ENCODE measurements at places on chromosomes 13 and 19.

DNA sequence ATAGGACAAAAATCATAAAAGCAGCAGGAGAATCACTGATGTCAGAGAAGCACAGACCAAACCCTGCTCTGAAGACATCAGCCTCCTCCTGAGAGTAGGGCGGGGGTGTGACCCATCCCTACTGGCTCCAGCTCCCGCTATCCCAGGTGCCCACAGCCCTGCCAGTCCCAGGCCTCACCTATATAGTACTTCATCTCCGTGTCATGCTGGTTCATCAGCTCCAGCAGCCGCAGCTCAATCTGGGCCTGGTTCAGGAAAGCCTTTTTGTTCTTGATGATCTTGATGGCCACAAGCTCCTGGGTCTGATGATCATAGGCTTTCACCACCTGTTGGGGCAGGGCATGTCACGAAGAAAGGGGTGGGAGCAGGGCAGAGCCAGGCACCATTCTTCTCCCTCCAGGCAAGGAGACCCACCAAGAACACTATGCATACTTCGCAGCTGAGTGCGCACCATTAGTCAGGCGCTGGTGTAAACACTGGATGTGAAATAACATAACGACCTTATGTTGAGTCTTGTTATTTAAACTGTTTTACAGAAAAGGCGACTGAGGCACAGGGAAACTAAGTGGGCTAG, 4.2 kb downstream of the DYRK1B start:
- DNase-seq: no peak

- no peak for DNase-seq
Observed at GRCh38 chr13:20141238-20142022, 19.4 kb downstream of the GJA3 start.

- no peak for DNase-seq
Observed at GRCh38 chr19:1571358-1571757, 3.2 kb upstream of the MEX3D start.

GRCh38 chr13:110971486-110971885, 56.6 kb upstream of the ANKRD10 start:
- no peak for DNase-seq

- no peak for DNase-seq
Observed at GRCh38 chr13:72990953-72991352, 67.9 kb upstream of the KLF5 start.

DNA sequence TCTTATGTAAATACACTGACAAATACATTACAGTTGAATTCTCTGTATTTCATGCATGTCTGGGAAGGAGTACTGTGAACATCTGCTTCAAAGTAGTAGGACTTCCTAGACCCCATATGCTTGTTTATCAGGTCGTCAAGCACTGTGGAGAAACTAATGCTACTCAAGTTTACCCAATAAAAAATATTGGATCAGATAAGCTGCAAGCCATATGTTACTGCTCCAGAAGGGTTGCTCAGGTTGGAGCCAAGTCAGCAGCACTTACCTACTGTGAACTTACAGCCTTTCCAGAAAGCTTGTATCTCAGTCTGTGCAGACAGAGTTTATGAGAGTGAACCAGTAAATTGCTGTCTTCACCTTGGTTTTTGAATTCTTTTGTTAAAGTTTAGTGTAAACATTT, 36.2 kb downstream of the SLAIN1 start:
- no peak for DNase-seq

GRCh38 chr13:105035092-105035491, 1500.4 kb downstream of the EFNB2 start:
- DNase-seq: no peak

- no peak for DNase-seq
Observed at GRCh38 chr19:34961775-34962686, 2.0 kb downstream of the ZNF792 start.

- no peak for DNase-seq
Observed at GRCh38 chr19:11278670-11279069, 16.3 kb upstream of the DOCK6 start.

DNA sequence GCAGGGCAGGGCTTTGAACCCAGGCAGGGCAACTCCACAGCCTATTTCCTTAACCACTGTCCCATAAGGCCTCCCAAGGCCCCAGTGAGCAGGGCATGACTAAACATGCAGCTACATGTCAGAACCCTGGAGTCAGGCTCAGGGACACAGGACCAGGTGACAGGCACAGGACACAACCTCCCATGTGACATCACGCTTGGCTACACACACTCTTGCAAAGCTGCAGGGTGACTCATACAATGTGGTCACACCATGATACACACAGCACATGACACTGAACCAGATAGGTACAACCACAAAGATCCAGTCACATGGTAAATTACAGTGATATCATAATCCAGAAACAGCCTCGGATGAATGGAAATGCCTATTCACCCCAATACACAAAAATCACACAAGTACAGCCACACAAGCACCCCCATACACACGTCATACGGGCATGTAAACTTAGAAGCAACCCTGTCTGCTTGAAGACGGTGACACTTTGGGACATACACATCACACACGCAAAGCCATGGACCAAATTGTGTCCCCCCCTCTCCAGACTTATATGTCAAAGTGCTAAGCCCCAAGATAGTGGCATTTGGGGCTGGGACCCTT, 14.5 kb downstream of the KLK4 start:
- DNase-seq: peak; percentile 69

- no peak for DNase-seq
Observed at GRCh38 chr13:21984156-21984555, 313.3 kb downstream of the FGF9 start.

GRCh38 chr13:93200626-93201025, 26.0 kb upstream of the GPC6 start:
- DNase-seq: no peak

DNA sequence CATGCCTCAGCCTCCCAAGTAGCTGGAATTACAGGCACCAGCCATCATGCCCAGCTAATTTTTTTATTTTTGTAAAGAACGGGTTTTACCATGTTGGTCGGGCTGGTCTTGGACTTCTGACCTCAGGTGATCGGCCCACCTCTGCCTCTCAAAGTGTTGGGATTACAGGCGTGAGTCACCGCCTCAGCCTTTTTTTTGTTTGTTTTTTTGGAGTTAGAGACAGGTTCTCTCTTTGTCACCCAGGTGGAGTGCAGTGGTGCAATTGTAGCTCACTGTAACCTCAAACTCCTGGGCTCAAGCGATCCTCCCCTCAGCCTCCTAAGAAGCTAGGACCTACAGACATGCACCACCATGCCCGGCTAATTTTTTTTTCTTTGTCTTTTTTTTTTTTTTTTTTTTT, 15.6 kb upstream of the NOTCH3 start:
- DNase-seq: no peak

GRCh38 chr13:102033386-102033785, 368.5 kb downstream of the FGF14 start:
- DNase-seq: peak; percentile 99

DNA sequence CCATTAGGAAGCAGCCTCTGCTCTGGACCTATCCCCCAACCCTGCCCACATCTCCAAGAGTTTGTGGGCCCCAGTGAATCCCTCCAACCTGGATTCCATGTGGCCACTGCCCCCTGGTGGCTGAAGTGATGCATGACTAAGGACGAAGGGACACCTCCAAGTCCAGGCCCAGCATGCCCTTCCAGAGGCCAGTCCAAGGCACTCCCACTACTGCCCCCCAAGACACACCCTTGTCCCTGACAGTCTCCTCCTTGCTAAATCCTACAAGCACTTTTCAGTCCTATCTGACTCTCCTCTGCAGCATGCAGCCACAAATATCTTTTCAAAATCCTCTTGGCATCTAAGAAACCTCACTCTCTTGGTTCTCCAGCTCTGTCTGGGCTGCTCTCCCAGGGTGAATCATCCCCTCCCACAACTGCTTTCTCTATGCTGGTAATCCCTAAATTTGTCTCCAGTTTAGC, 33.0 kb downstream of the DEDD2 start:
- peak; percentile 46 for DNase-seq

DNA sequence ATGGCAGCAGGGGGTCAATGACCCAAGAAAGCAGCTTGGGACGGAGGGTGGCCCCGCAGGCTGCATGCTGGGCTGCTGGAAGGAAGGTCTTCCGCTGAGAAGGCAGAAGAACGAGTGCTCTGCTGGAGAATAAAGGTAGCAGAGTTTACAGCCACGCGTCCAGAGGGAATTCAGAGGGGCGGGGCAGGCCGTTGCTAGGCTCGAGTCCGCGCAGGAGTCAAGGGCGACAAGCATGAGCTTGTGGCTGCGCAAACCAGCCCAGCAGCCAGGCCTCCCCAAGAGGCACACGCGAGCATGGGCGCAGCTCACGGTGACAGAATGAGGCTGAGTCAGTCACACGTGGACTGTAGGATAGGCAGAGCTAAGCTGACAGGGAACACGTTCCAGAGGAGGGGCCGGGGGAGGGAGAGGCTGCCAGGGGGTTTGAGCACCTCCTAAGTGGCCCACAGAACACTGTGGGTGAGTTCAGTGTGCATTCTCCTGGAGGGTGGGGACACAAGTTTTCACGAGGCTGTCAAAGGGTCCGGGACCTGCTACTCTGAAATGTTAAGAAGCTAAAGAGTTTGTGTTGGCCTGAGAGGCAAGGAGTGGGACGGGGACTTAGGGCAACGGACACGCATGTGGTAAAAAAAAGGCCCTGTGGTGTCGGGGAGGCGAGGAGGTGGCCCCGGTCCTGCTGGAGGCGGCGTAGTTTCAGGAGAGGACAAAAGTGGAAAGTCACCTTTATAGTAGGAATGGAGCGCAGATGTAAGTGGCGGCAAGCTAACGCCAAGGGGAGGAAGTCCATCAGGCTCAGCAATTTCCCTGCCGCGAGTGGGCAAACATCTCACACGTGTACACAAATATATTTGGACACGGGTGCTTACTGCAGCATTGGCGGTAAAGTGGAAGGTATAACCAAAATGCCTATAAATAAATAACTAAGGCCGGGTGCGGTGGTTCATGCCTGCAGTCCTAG, 17.7 kb downstream of the RFX2 start:
- DNase-seq: peak; percentile 90

DNA sequence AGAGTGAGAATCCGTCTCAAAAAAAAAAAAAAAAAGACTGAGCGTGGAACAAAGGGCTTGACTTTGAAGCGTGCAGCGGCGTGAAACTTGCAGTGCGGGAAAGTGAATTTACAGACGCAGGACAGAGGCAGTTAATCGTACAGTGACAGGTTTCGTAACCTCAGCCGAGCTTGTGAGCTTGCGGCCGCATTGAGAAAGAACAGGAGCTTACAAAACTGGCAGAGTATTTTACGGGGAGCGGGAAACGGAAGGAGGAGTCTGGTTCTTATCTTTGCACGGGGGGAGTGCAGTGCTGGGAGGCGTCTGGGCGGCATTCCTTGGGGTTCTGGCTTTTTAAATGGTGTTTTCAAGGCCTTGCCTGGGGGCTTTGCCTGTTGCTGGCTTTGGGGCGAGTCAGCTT, 6.0 kb upstream of the BSG start:
- DNase-seq: no peak

DNA sequence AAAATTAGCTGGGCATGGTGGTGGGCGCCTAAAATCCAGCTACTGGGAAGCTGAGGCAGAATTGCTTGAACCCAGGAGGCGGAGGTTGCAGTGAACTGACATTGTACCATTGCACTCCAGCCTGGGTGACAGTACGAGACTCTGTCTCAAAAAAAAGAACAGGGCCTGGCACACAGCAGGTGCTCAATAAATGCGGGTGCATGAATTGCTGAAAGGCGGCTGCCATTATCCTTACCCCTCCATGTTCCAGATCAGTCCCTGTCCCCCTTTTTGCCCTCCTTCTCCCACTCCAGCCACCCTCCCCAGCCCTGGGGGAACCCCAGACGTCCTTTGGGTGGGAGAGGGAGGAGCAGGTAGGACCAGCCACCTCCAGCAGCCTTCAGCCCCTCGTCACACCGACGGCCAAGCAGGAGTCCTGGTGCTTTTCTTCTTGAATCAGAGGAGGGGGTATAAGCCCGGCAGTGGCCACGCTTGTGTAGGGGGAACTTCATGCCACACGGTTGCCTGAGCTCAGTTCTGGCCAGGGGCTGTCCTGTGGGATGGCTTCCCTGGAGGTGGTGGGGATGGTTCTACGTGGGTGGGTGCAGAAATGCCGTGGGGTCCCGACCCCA, 20.4 kb upstream of the NFIC start:
- DNase-seq: no peak

DNA sequence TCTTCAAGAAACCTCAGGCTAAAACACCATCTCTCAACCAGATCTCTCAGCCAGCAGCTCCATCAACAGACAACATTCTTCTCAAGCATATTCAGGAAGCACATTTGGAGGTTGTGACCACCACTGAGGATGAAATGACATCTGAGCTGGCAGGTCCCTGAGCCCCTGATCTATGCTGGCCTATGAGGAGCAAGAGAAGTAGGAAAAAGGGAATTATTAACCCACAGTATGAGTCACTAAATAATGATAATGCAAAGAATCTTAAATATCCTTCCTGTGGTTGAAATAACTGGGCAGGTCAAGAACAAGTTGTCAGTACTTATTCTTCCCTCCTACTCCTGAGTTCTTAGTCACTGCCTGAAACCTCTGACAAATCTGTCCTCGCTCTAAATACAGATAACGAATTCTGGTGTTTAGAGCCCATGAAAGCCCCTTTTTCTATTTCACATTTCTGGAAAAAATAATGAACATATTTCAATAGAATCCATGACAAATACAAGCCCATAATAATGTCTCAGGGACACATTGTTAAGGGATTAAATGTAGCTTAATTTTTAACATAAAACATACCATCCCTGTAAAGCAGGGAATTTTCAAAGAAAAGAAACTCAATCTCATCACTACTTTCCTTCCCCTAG, 225.8 kb upstream of the IRS2 start:
- no peak for DNase-seq

- no peak for DNase-seq
Observed at GRCh38 chr13:48562296-48563066, 29.6 kb upstream of the RCBTB2 start.

DNA sequence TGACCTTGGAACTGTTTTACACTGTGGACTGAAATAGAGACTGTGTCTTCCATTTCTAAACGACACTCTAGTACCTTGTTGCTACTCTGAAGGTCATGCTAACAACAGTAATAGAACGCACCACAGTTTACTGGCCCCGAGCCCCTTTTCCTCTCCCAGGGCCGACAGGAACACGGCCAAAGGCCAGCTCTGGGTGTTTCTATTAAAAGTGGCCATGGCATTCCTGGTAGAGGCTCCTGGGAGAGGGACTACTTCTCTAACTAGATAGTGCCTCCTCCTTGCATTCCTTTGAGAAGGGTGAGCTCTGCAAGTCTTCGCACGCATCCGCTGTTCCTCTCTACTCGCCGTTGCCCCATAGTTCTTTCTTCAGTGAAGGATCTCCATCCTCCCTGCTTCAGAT, 18.7 kb upstream of the SIAH3 start:
- DNase-seq: no peak

GRCh38 chr13:96075953-96076543, 13.9 kb upstream of the HS6ST3 start:
- DNase-seq: no peak

GRCh38 chr19:54207983-54208783, 7.5 kb downstream of the RPS9 start:
- DNase-seq: no peak

- peak; percentile 77 for DNase-seq
Observed at GRCh38 chr13:111251646-111252445, 68.6 kb upstream of the TEX29 start.
